ENCODE measurements at places on chromosomes 11 and 22.

- DNase-seq: peak; percentile 52
Observed at GRCh38 chr11:13667245-13667644, 1.2 kb upstream of the FAR1 start.

DNA sequence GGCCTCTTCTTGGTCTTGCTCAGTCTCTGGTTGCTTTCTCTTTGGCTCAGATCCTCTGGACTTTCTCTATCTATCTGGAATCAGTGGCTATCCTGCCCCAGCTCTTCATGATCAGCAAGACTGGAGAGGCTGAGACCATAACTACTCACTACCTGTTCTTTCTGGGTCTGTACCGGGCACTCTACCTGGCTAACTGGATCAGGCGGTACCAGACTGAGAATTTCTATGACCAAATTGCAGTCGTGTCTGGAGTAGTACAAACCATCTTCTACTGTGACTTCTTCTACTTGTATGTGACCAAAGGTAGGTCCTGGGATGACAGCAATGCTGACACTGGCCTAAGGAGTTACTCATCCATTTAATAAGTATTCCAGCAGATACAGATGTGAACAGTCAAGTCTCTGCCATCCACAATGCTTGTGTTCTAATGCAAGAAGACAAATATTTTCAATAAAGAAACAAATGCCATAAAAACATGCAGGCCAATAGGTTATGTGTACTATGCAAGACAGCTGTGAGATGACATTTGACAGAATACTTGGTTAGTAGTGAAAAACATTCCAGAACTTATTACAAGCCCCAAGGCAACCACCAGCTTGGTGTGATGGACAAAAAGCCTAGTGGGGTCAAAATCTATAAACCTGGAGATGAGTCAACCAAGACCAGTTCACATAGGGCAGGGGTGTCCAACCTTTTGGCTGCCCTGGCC lies 13.4 kb downstream of the KDELR3 start:
- DNase-seq: no peak

GRCh38 chr11:24773322-24773721 lies 276.5 kb downstream of the LUZP2 start:
- peak; percentile 82 for DNase-seq

GRCh38 chr11:10878408-10879214 lies 20.8 kb upstream of the ZBED5 start:
- peak; percentile 70 for DNase-seq

DNA sequence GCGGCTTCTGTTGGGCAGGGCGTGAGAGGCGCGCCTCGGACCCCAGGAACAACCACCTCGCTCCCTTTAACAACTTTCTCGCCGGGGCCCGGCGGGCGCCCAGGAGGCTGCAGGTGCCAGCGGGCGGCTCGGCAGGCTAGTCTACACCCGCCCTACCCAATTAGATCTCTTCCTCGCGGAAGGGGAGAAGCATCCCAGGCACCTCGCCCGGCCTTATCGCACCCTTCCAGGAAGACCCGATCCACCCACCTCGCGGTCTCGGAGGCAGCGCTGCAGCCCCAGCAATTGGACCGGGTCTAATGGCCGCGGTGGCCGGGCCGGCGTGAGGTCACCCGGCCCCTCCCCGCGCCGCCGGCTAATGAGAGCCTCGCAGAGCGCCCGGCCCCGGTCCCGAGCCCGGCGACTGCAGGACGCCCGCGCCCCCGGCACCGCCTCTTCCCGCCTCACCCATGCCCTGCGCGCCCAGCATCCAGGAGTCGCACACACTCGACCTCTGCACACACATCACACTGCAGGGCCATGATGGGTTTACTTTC lies at the start of gene PLAAT3:
PLAAT3 (minus strand) TSS at position 298 of the 536 bp plus-strand sequence. CDS start 419 bp downstream, outside the sequence.
- peak; percentile 32 for DNase-seq

GRCh38 chr11:276219-276618 lies 2.0 kb upstream of the NLRP6 start:
- no peak for DNase-seq

DNA sequence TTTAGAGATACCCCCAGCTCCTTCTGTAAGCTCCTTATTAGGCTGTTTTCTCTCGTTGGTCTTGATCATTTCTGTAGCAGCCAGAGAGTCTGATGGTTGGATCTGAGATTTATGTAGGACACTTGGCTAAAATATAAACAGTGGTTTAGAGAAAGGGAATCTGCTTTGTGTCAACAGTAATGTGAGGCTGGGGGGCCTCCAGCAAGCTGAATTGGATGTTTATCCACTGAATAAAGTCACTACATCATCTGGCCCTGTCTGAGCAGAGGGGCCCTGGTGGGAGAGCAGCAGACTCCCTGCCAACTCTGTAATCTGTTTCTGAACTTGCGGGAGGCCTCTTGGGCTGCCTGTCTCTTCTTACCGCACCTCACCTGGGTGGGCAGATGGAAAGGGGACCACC lies 328.5 kb upstream of the PLET1 start:
- DNase-seq: no peak

DNA sequence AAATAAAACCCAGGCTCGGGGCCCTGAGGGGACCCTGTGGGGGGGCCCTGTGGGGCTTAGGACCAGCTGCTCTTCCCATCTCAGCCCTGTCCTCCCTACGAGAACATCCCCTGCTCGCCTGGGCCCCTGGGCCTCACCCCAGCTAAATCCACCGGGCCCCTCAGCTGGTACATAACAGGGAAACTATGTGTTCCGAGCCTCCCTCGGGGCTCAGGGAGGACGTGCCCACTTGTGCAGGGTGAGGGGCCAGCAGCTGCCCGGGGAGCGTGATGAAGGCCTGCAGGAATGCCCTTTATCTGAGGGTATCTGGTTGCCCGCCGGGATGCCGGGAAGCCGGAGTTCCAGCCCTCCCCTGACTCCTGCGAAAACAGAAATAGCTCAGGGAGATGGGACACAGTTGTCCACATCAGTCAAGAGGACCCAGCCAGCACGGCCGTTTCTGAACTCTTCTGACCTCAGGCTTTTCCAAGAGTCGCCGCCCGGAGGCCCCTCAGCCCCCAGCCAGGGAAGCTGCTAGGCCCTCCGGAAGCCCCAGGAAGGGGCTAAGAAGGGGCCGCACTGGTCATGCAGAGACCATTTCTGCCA lies 20.6 kb downstream of the MRPL23 start:
- no peak for DNase-seq

GRCh38 chr22:47810505-47811500 lies 1048.4 kb downstream of the TBC1D22A start:
- DNase-seq: no peak

- DNase-seq: no peak
Observed at GRCh38 chr11:33703234-33703633, 2.6 kb upstream of the C11orf91 start.

DNA sequence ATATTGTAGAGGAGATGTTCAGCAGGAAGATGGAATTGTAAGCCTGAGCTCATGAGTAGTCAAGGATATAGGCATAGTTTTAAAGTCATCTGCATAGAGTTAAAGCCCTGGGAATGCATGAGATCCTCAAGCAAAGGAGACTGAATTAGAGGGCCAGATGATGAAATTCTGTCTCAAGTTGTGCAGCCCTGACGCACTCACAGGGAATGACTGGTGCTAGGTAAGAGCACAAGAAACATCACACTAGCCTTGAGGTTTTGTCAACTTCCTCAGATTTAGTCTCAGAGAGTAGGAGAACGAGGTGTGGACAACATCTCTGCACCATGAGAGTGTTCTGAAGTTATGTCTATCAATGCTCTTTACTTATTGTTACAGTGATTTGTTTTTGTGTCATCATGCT lies 5.8 kb downstream of the RAB38 start:
- peak; percentile 89 for DNase-seq

DNA sequence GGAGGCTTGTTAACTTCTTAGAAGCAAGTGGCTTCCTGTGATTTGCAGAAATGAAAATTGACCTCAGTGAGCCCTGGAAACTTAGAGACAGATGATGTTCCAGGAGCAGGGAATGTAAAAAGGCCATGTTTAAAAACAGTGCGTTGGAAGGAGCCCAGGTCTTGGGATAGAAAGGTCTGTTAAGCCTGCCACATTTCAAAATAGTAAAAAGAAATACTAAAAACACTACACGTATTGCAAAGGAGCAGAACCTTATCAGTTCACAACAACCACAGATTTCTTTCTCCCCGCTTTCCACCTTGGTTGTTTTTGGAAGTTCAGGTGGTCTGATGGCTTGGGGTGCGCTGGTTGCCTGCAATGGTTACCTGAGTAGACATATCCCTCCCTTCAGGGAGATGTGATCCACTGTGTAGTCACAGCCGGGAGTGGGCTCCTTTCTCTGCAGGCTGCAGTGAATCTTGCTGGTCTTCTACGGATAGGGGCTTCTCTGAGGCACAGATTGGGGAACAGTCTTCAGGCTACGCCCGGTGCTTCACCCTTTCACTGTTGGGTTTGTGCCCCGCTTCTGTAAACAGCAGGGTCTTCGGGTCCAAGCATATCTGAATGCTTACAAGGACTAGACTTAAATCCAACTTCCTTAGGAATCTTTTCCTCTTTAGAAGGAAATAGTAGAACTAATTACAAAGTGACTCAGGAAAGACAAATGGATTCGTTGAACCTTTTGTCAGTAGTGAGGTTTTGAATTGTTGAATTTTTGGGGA lies 1.9 kb downstream of the TEAD1 start:
- peak; percentile 41 for DNase-seq

DNA sequence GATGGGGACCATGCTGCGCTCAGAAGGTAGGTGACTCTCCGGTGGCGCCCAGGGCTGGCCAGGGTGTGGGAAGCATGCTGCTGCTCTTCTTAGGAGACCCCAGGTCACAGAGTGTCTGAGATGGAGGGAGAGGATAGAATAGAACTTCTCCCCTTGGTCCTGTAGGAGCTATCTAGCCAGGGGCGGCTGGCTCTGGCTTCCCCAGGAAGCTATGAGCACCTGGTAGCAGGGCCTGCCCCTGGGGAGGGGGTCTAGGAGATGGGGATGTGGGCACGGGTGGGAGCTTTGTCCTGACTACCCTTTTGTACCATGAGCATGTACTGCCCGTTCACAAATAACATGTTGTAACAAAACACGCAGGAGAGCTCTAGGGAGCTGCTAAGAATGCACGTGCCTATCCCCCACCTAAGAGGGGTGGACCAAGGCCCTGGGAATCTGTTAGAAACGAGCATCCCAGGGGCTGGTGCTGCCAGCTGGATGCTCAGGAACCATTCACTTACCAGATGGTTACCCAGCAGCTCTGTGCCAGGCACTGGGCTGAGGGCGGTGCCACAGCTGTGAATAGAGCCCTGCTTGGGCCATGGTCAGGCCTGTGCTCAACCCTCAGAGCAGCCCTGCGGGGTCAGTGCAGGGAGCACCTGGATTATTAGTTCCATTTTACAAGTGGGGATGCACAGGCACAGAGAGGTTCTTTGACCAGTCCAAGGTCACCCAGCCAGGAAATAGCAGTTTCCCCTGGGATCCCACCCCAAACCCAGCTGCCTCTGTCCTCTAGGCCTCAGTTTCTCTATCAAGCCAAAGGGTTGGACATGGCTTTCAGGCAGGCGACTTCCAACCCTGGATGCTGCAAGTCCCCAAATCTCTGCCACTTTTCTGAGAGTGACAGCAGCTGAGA lies 2.2 kb downstream of the SLC39A13 start:
- no peak for DNase-seq

GRCh38 chr11:74464746-74465145 lies 2.6 kb downstream of the KCNE3 start:
- DNase-seq: no peak

GRCh38 chr11:43905813-43906241 lies 25.2 kb downstream of the ALKBH3 start:
- no peak for DNase-seq

GRCh38 chr11:4095509-4096230 lies 1.1 kb downstream of the RRM1 start:
- DNase-seq: peak; percentile 87

- DNase-seq: no peak
Observed at GRCh38 chr11:121300972-121301699, 8.6 kb downstream of the SC5D start.

DNA sequence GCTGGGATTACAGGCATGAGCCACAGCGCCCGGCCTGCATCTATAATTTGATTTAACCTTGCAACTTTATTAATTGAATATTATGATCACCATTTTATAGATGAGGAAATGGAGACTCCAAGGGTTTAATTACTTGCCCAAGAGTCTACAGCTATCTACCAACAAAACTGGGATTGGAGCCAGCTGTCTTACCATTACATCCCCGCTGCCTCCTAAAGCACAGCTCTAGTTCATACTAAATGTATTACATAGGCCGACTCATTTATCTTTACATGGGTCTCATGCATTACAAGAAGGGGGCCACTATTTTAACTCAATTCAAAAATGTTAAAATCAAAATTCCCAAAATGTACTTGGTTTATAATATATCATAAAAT lies 14.1 kb upstream of the TMA7B start:
- DNase-seq: no peak

GRCh38 chr11:10050561-10050960 lies 243.5 kb downstream of the SBF2 start:
- DNase-seq: peak; percentile 53

DNA sequence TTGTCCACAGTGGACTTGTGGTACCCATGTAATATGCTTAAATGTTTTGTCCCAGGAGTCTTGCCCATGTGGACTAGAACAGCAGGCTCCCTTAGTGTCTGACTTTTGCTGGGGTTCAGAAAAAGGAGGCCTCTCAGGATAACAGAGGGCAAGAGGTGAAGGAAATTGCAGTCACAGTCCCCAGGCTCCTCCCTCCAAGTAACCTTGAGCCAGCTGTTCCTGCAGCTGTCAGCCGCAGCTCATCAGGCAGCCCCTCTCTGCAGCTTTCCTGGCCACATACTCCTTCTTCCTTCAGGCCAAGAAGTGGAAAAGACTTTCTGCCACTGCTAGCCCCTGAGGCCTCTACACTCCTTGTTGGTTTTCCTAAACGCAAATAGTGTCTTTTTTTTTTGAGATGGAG lies 6.3 kb upstream of the MYO18B start:
- no peak for DNase-seq

DNA sequence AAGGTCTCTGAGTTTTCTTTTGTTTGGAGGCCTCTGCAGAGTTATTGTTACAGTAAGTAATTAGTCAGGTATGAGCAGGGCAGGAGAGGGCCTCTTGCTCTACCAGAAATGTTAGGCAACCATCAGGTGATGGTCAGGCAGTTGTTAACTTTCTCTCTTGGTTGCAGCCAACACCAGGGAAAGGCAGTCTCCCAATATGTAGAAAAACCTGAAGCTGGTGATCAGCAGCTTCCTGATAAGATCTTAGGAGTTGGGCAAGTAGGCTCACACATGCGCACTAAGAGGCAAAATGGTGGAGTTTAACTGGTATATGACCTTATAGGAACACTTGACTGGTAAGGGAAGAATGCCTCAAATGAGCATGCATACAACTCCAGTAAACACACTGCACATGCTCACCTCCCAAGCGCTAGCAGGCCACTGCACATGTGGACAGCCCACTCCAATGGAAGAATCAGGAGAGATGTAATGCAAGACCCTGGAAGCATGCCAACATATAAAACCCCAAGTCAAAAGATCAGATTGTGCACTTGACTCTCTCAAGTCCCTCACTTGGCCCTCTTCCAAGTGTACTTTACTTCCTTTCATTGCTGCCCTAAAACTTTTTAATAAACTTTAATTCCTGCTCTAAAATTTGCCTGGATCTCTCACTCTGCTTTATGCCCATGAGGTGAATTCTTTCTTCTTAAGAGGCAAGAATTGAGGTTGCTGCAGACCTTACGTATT lies 23.7 kb upstream of the SLC35F2 start:
- DNase-seq: peak; percentile 54

GRCh38 chr11:66677599-66678375 lies at the start of gene RBM4B:
RBM4B (minus strand) TSS chr11:66677887; CDS start chr11:66677079, 808 bp downstream.
- peak; percentile 94 for DNase-seq
